ENCODE measurements at places on chromosomes 5 and 9.

DNA sequence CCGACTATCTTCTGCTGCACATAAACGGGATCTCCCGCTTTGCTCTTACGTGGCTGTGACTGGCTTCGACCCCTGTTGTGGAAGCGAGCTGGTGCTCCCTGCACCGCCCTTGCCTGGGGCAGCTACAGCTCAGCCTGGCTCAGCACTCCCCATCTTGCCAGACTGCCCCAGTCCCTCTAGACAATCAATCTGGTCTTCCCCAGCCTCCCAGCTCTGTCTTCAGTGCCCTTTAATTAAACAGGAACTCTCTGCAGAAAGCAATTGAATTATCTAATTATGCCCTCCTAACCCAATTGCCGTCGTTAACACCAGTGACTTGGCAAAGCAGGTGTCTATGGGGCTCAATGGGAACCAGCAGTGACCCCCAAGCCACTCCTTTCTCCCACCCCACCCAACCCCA is 18.9 kb upstream of the NTNG2 start:
- no peak for DNase-seq

- no peak for DNase-seq
Observed at GRCh38 chr5:138258704-138259292, 15.6 kb downstream of the GFRA3 start.

DNA sequence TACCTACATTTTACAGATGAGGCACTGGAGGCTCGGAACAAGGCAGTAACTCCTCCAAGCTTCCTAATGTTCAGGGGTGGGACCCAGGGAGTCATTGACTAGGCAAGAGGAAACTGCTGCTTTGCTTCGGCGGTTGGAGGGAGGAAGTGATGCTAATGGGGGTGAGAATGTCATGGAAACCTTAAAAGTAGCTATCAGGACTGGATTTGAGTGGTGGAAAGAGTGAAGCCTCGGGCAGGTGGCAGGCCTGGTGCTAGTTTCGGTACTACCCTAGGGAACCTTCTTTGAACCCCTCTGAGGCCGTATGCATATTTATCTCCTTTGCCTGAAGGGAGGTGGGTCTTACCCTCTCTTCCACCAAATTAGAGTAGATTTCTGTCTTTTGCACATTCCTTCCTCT is 1.6 kb downstream of the BSPRY start:
- DNase-seq, result no peak

DNA sequence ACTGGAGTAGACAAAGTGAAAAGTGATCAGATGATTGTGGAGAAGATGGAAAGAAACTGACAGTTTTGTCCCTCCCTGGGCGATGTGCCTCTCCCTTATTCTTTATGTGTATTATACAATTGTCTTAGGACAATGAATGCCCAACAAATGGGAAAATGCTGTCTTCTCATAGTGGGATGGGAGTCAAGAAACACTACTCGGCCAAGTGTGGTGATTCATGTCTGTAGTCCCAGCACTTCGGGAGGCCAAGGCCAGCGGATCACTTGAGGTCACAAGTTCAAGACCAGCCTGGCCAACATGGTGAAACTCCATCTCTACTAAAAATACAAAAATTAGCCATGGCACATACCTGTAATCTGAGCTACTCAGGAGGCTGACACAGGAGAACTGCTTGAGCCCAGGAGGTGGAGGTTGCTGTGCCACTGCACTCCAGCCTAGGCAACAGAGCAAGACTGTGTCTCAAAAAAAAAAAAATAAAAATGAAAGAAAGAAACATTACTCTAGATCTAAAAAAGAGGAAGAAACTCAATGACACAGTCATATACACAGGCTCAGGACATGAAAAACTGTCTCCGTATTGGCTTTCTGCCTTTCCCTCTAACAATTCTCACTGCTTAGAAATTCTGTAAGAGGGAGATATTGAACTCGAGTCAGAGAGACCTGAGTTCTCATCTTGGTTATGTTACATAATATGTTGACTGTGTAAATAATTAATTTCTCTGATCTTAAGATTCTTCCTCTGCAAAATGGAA is 67.9 kb upstream of the TARS1 start:
- no peak for DNase-seq

GRCh38 chr9:136963751-136964150 is 11.7 kb downstream of the LCN12 start:
- DNase-seq, result no peak

Data from cortex of kidney (tissue), 1 donor.